ENCODE measurements at places on chromosomes 6 and 20. TPM values are rescaled to one million over a fixed set of nuclear protein-coding genes. Genes with fewer than 3 reads are reported as not detected.

DNA sequence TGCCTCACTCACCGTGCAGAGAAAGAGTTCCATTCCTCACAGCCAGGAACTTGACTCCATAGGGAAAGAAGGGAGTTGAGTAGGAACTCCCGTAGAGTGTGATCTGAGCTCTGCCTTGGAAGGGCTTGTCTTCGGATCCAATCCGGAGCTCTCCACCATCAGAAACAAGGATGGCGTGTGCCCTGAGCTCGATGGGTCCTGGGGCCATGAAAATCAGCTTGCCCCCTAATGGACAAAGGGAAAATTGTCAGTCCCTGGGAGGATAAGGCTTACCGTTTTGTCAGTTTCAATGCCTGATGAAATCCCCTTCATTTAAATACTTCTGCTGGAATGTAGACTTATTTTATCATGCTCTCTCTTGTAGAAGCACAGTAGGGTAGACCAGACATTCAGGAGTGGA, 153.3 kb downstream of the PKHD1 start:
- DNase-seq: no peak

GRCh38 chr6:161130967-161131766, 139.6 kb downstream of the MAP3K4 start:
- DNase-seq: no peak

GRCh38 chr6:135114355-135115145, 59.9 kb upstream of the HBS1L start:
- DNase-seq: no peak

- DNase-seq: no peak
Observed at GRCh38 chr6:37038292-37039198, 33.1 kb downstream of the FGD2 start.

- DNase-seq: no peak
Observed at GRCh38 chr6:56571605-56572004, 71.1 kb downstream of the DST start.

- no peak for DNase-seq
Observed at GRCh38 chr20:41299899-41300298, 17.6 kb downstream of the ZHX3 start.

DNA sequence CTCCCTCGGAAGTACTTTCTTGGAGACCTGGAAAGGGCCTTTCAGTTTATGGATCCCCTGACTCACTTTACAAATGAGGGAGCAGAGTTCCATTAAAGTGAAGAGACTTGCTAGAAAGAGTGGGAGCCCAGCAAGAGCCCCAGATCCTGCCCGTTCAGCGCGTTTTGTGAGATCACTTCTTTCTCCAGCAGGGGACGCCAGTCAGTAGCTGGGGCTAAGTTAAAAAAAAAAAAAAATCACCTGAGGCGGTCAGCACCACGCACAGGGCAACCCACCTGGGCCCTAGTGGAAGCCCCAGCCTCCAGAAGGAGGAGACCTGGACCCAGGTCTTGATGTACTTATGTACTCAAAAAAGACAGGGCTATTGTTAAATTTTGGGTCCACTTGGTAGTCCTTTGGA, 274.5 kb upstream of the RNF24 start:
- DNase-seq: no peak

GRCh38 chr20:64115171-64115911, 8.0 kb upstream of the NPBWR2 start:
- DNase-seq: no peak

- DNase-seq: no peak
Observed at GRCh38 chr20:38880952-38881735, 45.1 kb upstream of the FAM83D start.

Gene RAMACL
- polyA plus RNA-seq: 0.25 TPM

Gene AURKA
- polyA plus RNA-seq: 33.1 TPM

Gene SULF2
- polyA plus RNA-seq: 58.5 TPM

Gene DUSP15
- polyA plus RNA-seq: 0.33 TPM
